ENCODE measurements at places on chromosomes 12 and 14. TPM values are rescaled to one million over a fixed set of nuclear protein-coding genes. Genes with fewer than 3 reads are reported as not detected.

Gene MANSC4
- not detected for polyA plus RNA-seq

Gene IAPP
- not detected for polyA plus RNA-seq

DNA sequence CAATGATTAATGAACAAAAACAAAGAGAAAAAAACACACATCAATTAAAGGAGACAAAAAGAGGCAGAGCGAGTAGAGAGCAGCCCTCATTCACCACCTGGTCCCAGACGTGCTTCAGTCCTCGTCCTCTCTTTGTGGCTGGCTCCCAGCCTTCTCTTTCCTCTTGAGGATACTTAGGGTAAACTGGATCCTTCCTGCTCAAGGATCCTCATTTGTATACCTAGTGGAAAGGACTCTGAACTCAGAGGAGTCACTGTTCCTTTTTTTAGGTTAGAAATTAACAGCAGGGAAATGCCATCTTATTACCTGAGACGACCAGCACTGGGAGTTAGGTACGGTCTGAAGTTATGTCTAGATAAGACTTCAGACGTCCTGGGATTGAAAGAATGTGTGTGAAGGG, 9.7 kb downstream of the MLEC start:
- no peak for DNase-seq
- peaks cover 12% of the 10 kb centered on the region for H3K4me1 ChIP-seq
- no peaks in the 10 kb centered on the region for H3K27me3 ChIP-seq
- no peak overlapping the region for H3K27ac ChIP-seq
- H3K36me3 ChIP-seq: peaks cover 5% of the 10 kb centered on the region

DNA sequence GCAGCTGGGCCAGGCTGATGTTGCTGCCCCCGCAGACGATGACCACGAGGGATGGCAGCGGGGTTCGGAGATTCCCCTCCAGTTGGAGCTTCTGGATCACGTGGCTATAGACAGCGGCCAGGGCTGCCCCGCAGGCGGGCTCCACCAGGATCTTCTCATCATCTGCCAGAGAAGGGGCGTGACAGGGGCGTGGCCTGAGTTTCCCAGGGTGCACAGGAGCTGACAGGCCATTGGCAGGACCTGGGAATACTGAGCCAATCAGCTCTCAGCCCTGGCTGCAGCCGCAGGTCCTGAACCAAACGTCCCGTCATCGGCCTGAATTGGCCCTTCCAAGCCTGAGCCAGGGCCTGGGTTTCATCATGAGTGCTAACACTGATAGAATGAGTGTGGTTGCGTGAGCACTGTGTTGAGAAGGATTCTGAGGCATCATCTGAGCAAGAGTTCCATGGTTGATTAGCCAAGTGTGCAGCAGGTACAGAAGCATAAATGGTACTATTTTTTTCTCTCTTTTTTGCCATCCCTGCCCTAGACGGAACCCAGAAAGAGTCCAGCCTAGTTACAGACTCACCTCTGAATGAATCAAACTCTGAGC, 10.6 kb downstream of the SDS start:
- H3K27ac ChIP-seq: no peak overlapping the region
- no peak overlapping the region for H3K4me3 ChIP-seq
- H3K27me3 ChIP-seq: no peaks in the 10 kb centered on the region
- H3K4me1 ChIP-seq: no peaks in the 10 kb centered on the region

Gene MRPL42
- polyA plus RNA-seq: 64.6 TPM

Gene ITGA7
- polyA plus RNA-seq: 1.7 TPM

DNA sequence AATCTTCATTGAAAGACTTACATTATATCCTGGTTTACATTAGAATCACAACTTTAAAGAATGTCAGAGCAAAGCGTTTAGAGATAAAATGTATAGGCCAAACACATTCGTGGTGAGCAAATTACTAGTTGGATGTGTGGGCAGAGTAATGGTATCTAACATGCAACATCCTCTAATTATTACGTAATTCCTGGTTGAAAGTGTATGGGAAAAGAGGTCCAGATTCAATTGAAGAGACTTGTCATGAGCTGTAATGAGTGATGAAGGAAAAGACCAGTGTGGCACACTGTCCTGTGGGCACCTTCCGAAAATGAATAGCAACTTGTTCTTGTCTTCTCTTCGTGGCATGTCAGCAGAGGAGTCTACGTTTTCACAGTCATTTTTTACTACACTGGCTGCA, 192.8 kb downstream of the LRIG3 start:
- H3K27ac ChIP-seq: no peak overlapping the region
- DNase-seq: no peak
- no peaks in the 10 kb centered on the region for H3K4me1 ChIP-seq
- H3K4me3 ChIP-seq: no peak overlapping the region
- H3K27me3 ChIP-seq: no peaks in the 10 kb centered on the region

- no peaks in the 10 kb centered on the region for H3K27me3 ChIP-seq
- H3K36me3 ChIP-seq: no peaks in the 10 kb centered on the region
- H3K4me1 ChIP-seq: no peaks in the 10 kb centered on the region
- no peak for DNase-seq
- H3K27ac ChIP-seq: no peak overlapping the region
Observed at GRCh38 chr12:104974626-104975290, 11.4 kb upstream of the NOPCHAP1 start.

- H3K4me1 ChIP-seq: peaks cover 7% of the 10 kb centered on the region
- no peaks in the 10 kb centered on the region for H3K27me3 ChIP-seq
- no peaks in the 10 kb centered on the region for H3K36me3 ChIP-seq
- no peak overlapping the region for H3K4me3 ChIP-seq
- DNase-seq: no peak
- no peak overlapping the region for H3K27ac ChIP-seq
Observed at GRCh38 chr14:97477353-97477752, 680.2 kb downstream of the VRK1 start.

DNA sequence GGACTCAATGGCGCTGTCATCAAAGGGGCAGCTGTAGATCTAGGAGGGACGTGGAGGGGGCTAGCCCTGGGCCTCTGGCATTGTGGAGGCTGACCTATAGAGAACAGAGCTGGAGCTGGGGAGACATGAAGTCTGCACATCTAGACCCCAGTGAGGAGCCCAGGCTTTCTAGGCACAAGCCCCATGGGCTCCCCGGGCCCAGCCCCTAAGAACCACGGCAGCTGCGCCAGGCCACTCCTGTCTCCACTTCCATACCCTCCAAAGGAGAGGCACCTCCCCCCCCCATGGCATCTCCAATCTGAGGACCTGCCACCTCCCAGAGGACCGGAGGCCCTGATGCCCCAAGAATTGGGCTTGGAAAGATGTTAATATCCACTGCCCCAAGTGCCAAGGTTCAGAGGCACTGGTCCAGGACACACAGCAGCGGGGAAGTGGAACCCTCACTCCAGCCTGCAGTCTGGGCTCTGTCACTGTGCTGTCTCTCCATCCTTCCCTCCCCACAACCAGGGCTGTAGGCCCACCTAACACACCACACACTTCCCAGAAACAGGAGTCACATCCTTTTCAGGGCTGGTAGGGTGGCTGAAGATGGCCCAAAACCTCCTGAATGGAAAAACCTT, 4.5 kb downstream of the ANKRD9 start:
- no peaks in the 10 kb centered on the region for H3K27me3 ChIP-seq
- H3K36me3 ChIP-seq: no peaks in the 10 kb centered on the region

Gene STAB2
- polyA plus RNA-seq: not detected

Measured in naive thymus-derived CD8-positive, alpha-beta T cell (primary cell).